ENCODE measurements at places on chromosomes 12 and 14.

- DNase-seq, result no peak
Measured at GRCh38 chr12:75603475-75603874, 92.1 kb upstream of the KRR1 start.

DNA sequence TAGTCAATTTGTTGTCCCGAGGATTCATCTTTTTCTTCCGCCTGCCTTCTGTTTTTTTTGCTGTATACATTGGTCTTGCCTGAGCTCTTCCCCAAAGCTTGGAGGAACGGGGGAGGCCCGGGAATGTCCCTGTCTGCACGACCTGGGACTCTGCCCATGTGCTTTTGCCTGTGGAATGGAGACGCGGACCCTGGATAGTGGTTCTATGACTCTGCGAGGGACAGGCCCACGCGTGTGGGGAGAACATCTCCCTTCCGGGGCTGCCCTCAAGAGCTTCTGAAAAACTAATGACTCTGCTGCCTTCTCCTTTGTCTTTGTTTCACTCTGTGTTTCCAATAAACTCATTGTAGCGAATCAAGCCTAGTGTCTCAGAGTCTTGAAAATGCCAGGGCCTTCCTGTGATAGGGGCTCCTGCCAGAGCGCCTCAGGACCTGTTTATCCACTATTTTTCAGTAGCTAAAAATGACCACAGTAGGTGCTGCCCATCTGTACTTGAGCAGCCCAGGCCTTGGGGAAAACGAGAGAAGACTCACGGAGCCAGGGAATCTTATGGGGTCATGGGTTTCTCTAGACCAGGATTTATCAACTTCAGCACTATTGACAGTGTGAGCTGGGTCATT lies 12.3 kb downstream of the KRT83 start:
- DNase-seq, result no peak

- no peak for DNase-seq
Measured at GRCh38 chr12:126189856-126190255, 1124.6 kb downstream of the AACS start.

DNA sequence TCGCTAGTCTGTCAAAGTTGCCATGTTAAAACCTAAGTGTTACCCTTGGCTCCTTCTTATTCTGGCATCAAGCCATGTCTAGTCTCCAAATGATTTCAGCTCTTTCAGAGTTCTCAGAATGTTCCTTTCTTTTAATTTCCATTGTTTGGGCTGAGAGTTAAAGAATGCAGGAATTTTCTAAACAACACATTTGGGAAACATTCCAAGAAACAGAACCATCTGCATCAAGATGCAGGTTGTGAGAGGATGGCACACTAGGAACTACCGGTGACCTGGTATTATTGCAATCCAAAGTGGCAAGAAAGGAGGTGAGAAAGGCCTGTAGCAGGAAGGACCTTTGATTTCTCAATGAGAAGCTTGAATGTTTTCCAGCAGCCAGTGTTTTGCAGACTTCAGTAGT lies 30.1 kb downstream of the SLC35F4 start:
- DNase-seq, result no peak

DNA sequence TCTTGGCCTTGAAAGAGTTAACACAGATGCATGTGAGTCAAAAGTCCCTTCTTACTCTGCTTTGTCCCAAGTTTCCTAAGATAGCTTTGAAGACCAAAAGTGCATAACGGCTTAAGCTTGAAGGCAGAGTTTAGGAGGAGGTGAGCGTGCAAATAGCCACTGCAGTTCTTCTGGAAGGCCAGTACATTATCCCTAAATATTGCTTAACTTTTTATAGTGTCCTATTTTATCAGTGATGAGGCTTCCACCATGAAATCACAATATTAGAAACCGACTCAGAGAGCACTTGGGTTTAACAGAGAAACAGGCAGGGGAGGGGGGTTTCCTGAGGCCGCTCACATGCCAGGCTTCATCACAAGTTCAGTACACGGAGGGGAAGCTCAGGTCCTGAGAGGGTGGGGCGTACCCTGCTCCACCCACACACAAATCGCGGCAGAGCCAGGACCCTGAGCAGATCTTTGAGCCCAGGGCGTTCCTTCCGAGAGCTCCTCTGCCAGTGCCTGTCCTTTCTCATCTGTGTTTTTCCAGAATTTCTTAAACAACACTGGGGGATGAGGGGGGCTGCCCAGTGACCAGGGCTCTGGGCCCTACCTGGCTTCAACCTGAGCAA lies 26.8 kb upstream of the BDKRB2 start:
- no peak for DNase-seq

DNA sequence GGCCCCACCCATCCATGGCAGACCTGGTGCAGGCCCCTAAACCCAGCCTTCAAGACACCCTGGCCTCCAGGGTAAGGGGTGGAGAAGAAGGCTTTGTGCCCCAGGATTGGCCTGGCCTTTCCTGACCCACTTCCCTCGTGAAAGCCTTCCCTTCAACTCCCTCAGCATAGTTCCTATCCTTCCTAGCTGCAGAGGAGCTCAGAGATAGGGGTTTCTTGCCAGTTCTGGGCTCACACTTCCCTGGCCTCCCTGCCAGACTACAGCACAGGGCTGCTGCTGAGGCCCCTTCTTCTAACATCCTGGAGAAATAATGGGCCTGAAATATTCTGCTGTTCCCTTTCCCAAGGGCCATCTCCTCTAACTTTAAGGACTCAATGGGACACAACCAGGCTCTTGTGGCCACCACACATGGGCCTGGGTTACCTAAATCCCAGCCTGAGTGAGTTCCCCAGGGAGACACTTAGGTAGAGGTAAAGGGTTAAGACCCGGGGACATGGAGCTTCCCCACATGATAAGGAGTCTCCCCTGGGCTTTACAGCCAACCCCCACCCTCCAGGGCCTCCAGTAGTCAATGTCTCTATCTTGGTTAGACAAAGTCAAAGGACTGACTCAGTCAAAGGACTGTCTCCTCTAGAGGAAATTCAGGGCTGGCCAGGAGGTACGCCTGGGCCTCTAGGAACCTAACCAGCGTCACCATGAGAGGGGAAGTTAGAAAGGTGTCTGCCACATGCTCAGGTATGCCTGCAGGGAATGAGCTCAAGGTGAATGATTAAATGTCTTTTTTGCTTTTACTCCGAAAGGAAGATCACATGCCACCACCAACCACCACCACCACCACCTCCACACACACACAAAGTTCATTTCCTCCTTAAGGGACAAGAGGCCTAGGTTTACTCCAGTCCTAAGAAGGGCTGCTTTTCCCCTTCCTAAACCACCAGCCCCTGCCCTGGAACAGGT lies 7.1 kb downstream of the ZFP36L1 start:
- no peak for DNase-seq

DNA sequence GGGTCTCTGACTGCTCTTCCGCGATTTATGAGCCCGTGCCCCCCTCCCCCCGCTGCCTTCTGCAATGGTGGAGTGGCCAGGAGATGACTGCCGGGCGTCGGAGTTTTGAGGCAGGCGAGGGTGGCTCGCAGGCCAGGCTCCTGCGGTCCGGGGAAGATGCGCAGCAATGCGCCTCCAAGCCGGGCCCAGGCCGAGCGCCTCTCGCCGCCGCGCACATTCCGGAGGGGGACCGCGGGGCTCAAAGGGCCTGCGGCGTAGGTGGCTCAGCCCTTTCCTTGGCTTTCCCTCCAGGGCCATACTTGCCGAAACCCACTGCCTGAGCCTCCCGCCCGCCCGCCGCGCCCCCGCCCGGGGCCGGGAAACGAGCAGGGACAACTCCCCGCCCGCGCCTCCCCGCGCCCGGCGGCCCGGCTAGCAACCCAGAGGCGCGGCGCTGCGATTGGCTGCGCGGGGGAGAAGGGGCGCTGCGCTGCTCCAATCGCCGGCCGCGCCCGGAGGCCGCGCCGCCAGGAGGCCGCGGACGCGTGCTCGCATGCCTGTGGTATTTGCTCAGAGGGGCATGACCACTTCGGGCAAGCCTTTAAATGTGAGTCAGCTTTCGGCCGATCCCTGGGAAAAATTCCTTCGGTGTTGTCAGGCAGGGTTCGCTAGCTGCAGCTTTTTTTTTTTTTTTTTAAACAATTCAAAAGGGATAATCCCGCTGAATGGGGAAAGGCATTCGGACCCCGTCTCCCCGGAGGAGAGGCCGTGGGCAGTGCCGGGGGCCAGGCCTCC lies 157.9 kb upstream of the PARP11 start:
- DNase-seq, result peak; percentile 41

DNA sequence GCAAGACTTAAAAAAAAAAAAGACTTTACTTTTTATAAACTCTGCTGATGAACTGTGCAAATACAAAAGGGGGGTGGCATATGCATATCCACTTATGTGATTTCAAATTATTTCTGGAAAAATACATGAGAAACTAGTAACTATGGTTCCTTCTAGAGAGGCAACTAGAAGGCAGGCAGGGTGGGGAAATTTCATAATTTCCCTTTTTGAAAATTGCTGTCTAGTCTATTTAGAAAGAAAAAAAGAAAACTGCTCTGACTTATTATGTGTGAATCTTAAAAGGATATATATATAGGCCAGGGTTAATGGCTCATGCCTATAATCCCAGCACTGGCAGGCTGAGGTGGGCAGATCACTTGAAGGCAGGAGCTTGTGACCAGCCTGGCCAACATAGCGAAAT lies 42.3 kb downstream of the ANAPC7 start:
- no peak for DNase-seq

GRCh38 chr12:65384240-65384639 lies 105.8 kb downstream of the MSRB3 start:
- no peak for DNase-seq

- DNase-seq, result peak; percentile 50
Measured at GRCh38 chr12:3604748-3605586, 114.0 kb downstream of the PRMT8 start.

DNA sequence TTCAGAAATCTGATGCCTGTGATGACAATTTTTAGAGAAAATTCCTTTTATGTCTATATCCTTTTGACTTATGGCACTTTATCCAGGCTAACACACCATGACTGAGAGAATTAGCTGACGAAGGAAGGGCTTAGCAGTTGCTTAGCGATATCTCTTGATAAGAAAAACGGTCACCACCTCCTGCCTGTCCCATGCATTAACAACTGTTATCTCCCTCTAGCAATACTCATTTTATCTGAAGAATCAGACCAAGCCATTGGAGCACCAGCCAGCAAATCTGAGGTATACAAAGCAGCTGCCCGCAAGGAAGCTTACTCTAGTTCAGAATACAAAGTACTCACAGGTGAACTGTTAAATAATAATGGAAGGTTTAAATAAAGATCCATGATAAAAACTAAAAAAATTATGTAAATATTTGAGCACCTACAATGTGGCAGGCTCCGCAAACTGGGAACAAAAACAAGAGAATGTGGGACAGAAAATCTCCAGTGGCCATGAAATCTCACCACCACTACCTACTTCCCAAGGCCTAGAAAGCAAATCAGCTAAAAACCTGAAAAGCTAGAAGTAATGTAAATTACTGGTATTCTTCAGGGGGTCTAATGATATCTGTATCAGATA lies 24.3 kb downstream of the PPM1H start:
- DNase-seq, result no peak

GRCh38 chr12:46990211-46990610 lies 89.2 kb upstream of the PCED1B start:
- DNase-seq, result no peak

DNA sequence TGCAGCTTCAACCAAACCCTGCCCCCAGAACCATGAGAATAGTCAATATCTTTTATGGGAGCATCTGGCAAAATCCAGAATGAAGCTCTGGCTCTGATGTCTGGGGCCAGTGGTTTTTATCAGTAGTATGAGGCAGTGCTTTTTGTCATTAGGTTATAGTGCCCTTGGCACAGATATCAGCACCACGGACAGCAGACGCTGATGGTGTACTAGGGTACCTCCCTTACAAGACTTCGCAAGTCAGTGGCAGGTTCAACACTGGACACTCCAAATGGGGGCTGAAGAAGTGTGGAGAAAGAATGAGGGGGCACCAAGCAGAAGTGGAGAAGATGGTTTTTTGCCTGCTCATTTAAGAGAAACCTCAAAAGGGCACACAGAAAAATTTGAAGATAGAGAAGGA lies 68.2 kb upstream of the E2F7 start:
- no peak for DNase-seq

DNA sequence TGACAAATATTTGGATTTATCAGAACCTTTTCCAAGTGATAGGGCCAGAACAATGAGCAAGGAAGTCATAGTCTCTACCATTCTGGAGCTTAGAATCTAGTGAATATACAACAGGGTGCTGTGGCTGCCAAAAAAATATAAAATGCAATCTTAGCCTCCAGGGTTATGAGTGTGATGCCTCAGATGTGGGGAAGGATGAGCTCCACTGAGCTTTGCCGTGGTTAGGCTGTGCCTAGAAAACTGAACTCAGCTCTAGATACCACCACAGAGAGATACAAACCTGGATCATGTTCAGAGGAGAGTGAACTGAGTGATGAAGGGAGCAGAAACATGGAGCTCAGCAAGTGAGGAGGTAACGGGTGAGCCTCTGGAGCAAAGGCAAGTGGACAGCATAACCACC lies 138.1 kb upstream of the HIF1A start:
- DNase-seq, result no peak

DNA sequence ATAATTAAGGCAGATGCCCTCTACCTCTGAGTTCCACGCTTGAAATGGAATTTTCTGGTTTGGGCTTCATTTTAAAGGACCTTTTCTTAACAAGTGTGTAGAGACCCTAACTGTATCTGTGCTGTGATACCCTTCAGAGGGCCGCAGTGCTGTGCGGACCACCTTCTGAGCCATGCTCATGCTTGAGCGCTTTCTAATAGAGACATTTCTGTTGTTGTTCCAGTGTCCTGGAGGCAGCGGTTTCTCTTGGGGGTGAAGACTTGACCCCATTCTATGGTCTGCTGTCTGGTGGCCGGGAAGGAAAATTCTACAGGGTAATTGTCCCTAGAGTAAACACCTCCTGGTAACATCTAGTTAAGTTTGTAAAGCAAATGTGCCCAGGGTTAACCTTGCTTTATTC lies 46.7 kb upstream of the BCL7A start:
- no peak for DNase-seq
